Activated T-cell treated with anti-CD3 and anti-CD28 coated beads, Interleukin-2, amount 50 U/mL, for 48 hours (primary cell): ENCODE measurements at places on chromosomes 1 and 21.
A peak's percentile ranks its signal among the peaks of the same experiment; 100 is the strongest.

DNA sequence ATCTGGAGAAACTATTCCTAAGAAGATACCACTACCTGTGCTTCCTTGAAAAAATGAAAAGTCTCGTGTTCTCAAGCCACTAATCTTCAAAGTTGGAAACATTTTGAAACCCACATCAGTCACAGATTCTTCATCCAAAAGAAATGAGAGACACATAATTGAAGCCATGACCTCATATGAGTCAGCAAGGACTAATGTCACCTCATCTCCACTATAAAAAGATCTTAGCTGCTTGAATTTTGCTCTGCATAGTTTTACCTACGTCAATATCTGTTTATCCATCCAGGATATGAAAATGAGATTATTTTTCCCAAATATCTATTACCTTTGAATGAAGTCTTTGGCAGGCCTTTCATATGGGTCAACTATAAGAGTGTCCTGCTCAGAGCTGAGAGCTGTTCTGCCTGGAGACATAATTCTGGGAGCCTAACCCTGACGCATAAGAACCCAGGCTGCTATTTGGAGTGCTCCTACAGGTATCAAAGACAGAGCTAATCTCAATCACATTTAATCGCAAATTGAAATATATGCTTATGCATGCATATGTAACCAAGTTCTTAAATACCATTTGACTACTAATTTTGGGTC is 312.5 kb upstream of the PKN2 start:
- DNase-seq: no peak

DNA sequence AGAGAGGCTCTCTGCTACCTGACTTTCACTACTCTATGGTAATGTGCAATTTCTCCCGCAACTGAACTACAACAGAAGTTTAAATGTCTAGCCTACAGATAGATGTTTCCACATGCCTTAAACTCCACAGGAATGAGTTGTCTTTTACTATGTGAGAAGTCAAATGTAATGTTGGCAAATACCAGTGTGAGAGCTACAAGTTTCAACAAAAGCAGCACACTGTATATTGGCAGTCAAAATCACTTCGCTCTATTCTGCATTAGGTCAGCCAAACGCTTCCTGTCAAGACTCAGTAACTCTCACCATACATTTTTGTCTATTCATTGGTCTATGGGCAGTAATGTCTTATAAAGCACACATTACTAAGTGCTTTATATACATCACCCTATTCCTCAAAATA is 41.9 kb downstream of the LUZP1 start:
- DNase-seq: no peak

DNA sequence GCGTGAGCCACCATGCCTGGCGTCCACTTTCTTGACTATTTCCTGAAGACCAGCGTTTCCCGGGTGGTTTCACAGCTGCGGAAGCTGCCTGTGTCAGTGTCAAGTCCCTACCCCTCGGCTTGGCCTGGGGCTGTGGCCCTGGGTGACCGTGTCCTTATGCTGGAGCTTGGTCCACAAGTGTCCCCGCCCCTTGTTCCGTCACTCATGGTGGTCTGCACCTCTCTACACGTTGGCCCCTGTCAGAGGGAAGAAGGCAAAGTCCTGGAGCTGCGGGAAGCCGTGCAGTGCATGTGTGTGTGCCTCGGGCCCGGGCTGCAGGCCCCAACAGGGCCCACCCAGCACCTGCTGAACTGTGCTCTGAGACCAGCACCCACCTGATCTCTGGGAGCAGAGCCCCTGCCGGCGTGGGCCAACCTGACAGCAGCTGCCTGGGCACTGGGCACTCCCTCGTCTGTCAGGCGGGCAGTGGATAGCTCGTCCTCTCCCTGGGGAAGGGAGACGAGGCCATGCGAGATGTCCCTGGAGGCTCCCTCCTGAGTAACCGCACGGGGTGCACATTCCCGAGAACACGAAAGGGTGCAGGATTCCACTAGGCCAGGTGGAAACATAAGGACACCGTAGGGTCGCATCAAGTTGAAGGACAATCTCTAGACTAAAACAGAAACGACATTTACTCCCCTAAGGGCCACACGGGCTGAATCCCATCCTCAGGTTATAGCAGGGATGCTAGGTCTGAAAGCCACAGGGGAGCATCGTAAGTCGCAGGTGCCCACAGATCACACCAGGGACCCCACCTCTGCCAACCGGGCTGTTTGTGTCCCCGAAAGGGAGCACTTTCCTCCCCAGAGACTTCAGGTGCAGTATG is 2.4 kb upstream of the C1orf159 start:
- no peak for DNase-seq

DNA sequence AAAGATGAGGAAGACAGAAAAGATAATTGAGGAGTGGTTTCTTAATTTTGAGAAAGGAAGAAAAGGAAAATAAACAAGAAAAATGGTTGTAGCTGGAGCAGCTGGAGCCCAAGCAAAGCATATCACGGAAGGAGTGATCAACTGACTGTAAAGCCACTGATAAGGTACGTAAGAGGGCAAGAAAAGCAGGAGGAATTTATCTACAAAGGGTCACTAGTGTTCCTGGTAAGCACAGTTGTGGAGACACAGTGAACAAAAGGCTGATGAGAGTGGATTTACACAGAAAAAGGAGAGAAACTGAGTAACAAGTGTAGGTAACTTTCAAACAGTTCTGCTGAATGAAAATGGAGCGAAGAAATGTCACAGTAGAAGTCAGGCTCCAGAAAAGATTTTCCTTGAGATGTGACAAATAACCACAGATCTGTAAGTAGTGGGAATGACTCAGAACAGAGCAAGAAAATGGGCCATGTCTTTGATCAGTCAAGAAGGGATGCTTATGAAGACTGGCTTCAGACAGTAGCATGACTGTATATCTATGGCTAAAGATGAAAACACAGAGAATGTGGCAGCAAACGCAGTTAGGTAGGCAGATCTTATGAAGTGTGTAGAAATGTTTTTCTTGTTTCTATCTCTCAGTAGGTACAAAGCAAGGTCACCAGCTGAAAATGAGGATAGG is 45.6 kb upstream of the RBM34 start:
- DNase-seq: no peak

GRCh38 chr1:176157995-176158394 is 49.1 kb downstream of the COP1 start:
- no peak for DNase-seq

- DNase-seq: no peak
Measured at GRCh38 chr1:185654952-185655314, 79.3 kb upstream of the HMCN1 start.

GRCh38 chr1:960363-961131 is at the start of gene KLHL17:
TSS of gene KLHL17 (plus strand) at chr1:960584. CDS start at chr1:960694, 110 bp downstream.
- peak; percentile 90 for DNase-seq

GRCh38 chr1:44636688-44637598 is 37.3 kb downstream of the TMEM53 start:
- DNase-seq: no peak

DNA sequence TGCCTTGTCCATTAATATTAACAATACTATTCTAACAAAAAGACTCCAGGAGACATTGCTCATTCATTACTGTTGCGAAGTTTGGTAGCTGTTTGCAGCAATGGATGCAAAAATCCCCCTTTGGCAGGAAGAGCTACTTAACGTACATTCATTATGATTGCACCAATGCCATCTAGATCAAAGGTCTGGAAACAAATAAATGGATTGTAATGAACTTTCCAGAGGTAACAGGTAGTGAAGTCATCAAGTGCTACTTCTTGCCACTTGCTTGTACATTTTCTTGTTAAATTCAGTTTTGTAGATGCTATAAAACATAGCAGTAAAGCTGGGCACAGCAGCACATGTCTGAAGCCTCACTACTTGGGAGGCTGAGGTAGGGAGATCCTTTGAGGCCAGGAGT is 93.9 kb downstream of the DDAH1 start:
- DNase-seq: no peak

DNA sequence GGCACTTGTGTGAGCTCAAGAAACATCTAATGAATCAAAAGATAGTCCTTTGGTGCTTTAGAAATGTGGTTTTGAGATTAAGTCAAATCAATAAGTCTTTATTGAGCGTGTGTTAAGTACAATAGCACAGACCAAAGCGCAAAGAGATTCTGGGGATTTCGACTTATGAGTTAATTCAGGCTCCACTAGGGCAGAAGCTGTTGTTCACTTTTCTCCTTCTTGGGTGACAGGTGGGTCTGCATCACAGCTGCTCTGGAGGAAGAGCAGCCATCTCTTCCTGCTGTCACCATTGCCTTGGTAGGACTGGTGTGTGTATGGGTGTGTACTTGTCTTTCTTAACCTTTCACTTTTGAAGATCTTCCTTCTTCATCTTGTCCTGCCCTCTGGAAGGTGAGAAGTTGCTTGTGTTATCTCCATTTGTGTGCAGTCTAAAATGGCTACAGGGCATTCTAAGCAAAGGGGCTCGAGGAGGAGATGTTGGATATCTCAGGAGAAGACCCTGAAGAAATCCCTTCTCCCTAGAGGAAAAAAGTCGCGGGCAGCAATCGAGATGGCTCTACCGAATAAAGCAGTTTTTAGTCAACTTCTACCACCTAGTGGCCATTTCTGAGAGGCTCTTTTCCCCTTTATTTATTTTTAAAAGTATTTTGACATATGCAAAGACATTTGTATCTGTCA is 22.9 kb upstream of the DISC1 start:
- peak; percentile 52 for DNase-seq

DNA sequence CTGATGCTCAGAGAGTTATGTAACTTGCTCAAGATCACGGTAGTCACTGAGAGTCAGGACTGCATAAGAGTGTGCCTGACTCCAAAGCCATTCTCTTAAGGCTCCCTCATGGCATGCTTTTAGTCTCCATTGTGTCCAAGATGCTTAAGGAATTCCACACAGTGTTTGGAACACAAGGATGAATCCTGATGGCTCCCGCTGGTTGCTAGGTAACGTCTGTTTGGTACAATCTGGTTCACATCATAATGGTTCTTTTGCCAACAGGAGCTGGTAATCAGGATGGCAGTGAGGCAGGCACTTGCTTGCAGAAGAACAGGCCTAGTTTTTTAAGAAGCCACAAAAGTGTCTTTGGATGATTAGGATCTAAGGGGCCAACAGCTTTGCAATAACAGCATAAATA is 436.5 kb upstream of the DAB1 start:
- no peak for DNase-seq

DNA sequence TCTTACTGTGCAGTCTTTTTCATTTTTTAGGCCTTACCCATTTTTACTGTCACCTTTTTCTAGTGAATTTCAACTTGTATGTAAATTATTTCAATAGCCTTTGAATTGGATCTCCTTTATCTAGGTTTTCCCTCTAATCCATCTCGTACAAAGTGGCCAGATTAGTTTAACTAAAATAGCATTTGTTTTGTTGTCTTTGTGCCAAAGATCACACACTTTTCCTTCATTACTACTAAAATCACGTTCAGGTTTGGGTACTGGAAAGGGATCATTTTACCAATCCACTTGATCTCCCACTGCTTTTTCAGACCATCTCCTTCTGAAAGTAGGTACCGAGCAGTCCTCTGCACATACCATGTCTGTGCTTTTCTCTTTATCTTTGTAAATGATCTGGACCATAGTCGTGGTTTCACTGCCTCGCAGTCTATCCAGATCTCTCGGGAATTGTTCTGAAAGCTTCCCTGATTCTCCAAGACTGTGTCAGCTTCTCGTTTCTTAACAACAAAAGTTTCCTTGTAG is 20.1 kb downstream of the KDM1A start:
- DNase-seq: no peak

GRCh38 chr21:29368906-29369305 is 70.2 kb downstream of the BACH1 start:
- no peak for DNase-seq

DNA sequence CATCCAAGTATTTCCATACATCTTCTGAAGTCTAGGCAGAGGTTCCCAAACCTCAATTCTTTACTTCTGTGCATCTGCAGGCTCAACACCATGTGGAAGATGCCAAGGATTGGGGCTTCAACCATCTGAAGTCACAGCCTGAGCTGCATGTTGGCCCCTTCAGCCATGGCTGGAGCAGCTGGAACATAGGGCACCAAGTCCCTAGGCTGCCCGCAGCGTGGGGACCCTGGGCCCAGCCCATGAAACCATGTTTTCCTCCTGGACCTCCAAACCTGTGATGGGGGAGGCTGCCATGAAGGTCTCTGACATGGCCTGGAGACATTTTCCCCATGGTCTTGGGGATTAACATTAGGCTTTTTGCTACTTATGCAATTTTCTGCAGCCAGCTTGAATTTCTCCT is 729.8 kb downstream of the KCNT2 start:
- DNase-seq: no peak

- no peak for DNase-seq
Measured at GRCh38 chr1:107538502-107538901, 397.7 kb downstream of the NTNG1 start.

GRCh38 chr1:117553471-117553870 is 52.4 kb upstream of the TENT5C start:
- no peak for DNase-seq

DNA sequence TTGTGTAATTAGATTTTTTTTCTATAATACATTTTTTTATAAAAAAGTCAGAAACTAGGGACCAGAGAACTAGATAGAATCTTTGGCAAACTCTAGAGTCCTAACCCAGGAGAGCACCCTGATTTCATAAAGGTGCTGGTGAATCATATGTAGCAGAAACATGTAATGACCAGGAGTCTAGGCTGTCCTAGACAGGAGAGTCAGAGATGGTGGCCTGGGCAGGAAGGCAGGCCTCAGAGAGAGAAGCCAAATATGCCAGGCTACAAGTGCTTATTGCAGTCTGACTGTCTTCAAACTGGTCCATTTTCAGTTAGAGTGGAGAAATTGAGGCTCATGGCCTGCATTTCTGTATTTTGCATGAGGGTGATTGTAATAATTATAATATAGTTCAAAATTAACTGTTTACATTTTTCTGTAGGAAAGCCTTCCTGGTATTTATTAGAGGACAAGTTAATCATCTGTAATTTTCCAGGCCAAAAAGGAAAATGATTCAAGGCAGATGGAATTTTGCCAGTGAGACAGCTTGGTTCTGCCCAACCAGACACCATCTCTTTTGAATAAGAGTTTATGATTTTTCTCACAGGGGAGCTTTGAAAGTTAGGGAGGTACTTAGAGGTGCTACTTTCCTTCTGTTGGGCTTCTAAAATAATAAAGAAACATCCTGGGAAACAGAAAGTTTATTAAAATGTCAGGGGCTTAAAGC is 129.8 kb downstream of the S1PR1 start:
- DNase-seq: no peak

DNA sequence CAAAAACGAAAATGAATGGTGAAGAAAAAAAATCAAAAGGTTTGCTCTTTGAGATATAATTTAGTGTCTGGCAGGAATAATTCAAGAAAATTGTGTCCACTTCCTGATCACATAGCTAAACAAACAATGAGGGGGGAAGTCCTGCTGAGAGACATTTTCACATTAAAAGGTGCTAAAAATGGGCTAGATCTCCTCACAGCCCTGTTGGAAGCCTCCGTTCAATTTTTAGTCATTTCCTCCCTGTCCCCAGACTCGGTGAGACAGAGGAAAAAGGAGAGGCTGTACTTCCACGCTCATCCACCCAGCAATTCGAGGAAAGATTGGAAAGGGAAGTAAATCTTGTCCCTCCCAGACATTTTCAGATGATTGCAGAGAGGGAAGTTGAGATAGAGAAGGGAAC is 103.7 kb downstream of the BARHL2 start:
- DNase-seq: no peak

GRCh38 chr1:12477936-12478611 is 139.9 kb downstream of the DHRS3 start:
- peak; percentile 52 for DNase-seq
